Thymus (tissue), 14 donors: ENCODE measurements at places on chromosomes 11 and 22. TPM values are rescaled to one million over a fixed set of nuclear protein-coding genes. Genes with fewer than 3 reads are reported as not detected.

Gene SEPTIN5
- total RNA-seq = 10.1 TPM

Gene SCGB1D2
- 0.80 TPM for total RNA-seq

Gene KRTAP5-8
- total RNA-seq = not detected

GRCh38 chr11:112403432-112403831 lies 142.8 kb upstream of the PLET1 start:
- no peaks in the 10 kb centered on the region for H3K27me3 ChIP-seq
- no peak overlapping the region for H3K27ac ChIP-seq
- no peak overlapping the region for H3K4me3 ChIP-seq
- H3K4me1 ChIP-seq = no peaks in the 10 kb centered on the region
- H3K36me3 ChIP-seq = no peaks in the 10 kb centered on the region

DNA sequence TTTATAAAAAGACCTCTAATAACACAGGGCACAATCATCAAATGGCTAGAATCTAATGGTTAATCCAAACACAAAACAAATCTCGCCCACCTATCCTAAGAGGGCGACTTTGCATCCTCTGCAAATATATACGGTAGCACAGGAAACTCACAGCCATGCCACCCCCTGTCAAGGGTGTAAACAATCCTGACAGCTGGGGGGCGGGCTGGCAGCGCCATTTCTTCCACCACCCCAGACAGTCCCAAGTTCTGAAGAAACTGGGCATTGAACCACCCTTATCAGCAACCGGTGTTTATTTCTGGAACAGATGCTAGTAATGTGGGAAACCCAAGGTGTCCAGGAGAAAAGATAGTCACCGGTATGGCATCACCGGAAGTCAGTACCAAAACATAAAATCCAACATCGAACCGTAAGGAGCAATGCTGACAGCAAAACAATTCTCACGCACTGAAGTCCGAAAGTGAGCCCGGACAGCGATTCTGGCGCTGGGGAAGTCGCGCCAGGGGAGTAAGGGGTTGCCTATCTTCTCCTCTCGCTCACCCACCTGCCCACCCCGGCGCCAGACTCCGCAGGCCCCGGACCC lies 825 bp downstream of the FBXO3 start:
- no peak for DNase-seq
- peaks cover 39% of the 10 kb centered on the region for H3K27me3 ChIP-seq
- H3K36me3 ChIP-seq = peaks cover 8% of the 10 kb centered on the region
- H3K4me3 ChIP-seq = peak overlapping the region; percentile 96
- peak overlapping the region; percentile 83 for H3K27ac ChIP-seq
- peaks cover 18% of the 10 kb centered on the region for H3K4me1 ChIP-seq

GRCh38 chr11:14435717-14436512 lies 63.7 kb downstream of the COPB1 start:
- H3K27me3 ChIP-seq = no peaks in the 10 kb centered on the region
- H3K36me3 ChIP-seq = no peaks in the 10 kb centered on the region
- no peaks in the 10 kb centered on the region for H3K4me1 ChIP-seq
- no peak overlapping the region for H3K27ac ChIP-seq

GRCh38 chr11:60910711-60911380 lies 3.1 kb upstream of the TMEM109 start:
- H3K27me3 ChIP-seq = no peaks in the 10 kb centered on the region
- H3K36me3 ChIP-seq = no peaks in the 10 kb centered on the region
- H3K27ac ChIP-seq = no peak overlapping the region
- DNase-seq = no peak

DNA sequence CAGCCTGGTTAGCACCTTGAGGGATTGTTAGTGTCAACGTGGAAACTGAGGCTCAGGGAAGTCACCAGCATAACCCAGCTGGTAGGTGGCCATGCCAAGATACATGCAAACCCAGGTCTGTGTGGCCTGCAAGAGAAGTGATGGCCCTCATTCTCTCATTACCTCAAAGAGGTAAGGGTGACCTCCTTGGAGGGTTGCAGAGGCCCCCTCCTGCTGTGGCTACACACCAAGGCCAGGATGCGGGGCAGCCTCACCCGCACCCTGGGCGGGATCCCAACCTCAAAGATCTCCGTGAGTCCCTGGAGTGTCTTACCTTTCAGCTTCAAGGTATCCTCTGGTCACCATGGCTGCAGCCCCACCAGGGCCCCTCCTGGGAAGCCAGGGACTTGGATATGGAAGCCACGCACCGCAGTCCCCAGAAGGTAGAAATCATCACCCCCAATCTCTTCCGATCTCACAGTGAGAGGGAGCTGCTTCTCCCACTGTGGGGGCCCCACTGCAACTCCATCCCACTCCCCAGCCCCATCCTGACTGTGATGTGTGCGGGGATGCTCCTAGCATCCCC lies 95.4 kb downstream of the MORC2 start:
- peaks cover 9% of the 10 kb centered on the region for H3K4me1 ChIP-seq
- DNase-seq = no peak
- no peaks in the 10 kb centered on the region for H3K36me3 ChIP-seq
- H3K27me3 ChIP-seq = no peaks in the 10 kb centered on the region
- no peak overlapping the region for H3K27ac ChIP-seq
